ENCODE measurements at places on chromosomes 5 and 9.

GRCh38 chr9:2992427-2992826 lies 148.5 kb upstream of the PUM3 start:
- DNase-seq: no peak

DNA sequence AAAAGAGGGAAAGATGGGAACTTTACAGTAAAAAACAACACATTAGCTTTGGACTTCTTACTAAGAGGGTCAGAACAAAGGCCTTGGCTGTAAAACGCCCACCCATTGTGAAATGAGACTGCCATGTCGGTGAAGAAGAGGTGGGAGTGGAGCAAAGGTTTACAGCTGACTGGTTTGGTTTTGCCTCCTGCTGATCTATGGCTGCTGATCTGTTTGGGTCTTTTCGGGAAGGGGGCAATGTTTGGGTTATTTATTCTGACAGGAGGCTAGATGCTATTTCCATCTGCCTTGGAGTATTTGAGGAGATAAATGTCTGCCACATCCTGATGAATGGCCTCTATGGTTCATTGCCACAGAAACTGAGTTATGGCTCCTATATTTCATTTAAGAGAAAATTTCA lies 408.7 kb downstream of the TLE4 start:
- no peak for DNase-seq

- no peak for DNase-seq
These were observed 127.5 kb downstream of the SUSD1 start for GRCh38 chr9:112047538-112048066.

- no peak for DNase-seq
These were observed 23.6 kb downstream of the SCAI start for GRCh38 chr9:125119643-125120286.

DNA sequence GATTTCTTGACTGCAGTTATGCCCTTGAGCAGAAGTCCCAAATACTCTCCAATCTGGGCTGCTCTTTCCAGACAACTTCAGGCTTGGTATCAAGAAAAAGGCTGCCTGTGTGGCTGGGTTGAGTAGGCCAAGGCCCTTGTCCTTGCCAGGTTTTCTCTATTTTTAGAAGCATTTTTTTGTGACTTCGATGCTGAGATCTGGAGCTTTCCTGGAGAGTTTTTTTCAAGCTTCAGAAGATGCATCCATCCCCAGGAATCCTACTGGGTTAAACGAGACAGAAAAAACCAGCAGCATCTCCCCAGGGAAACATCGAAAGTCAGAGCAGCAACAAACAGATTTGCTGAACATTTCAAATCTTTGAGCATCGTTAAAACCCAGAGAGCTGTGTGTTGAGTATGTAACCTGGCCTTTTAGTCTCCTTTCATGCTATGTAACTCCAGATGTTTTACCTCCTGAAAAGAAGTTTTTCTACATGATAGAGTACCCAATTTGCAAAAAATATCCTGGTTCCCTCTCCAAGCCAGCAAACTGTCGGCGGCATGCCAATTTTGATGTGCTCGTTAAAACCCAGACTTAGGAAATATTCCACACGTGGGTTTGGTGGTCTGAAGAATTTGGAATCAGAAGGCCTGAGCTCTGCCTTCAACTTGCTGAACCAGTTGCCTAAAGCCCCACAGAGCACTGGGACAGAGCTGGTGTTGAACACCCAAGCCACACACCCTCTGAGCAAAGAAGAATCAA lies 98.1 kb upstream of the ALDH1B1 start:
- DNase-seq: no peak

- no peak for DNase-seq
These were observed 8.8 kb downstream of the LHFPL2 start for GRCh38 chr5:78639791-78640190.

GRCh38 chr9:136156209-136157120 lies 37.8 kb upstream of the TMEM250 start:
- DNase-seq: no peak

GRCh38 chr5:6343951-6344592 lies 34.3 kb downstream of the MED10 start:
- no peak for DNase-seq

DNA sequence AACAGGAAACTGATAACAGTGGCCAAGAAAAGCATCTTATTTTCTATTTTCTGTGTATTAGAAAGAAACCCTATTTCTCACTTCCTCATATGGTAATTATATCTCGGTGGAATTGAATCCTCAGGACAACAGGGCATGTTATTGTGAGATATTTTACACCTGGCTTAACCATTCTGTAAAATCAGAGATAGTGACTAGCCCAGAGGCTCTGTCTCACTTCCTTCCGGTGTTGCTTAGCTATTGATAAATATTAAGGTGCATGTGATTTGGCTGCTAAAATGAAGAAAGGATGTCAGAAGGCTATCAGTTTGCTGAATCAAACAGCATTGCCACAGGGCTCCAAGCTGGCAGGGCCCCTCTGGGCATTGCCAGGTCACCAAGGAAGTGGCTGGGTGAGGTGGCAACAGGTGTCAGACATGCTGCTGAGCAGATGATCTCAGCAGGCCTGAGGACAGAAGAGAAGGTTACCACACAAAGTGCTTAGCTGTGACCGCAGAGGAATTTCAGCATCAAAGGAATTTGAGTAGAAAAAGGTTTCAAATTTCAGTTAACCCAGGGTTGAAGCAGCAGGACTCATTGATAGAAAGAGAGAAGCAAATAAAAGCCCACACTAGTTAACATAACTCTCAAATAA lies 330.7 kb downstream of the PDE4D start:
- no peak for DNase-seq

GRCh38 chr9:125043148-125043547 lies 100.2 kb downstream of the SCAI start:
- no peak for DNase-seq

- DNase-seq: no peak
These were observed 133.3 kb downstream of the PCSK5 start for GRCh38 chr9:76023715-76024195.

- no peak for DNase-seq
These were observed 3.9 kb downstream of the FLT4 start for GRCh38 chr5:180645274-180646204.

DNA sequence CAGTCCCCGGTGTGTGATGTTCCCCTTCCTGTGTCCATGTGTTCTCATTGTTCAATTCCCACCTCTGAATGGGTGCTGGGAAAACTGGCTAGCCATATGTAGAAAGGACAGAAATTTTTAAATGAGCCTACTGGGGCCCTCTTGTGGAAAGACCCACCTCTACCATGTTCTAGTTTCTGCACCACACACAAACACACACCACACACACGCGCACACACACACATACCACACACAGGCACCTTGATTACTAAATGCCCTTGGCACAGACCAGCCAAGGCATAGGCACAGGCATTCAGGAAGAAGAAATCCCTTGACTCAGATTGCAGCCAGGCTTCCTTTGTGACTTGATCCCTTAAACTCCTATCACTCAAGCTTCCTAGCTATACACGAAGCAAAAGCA lies 60.5 kb downstream of the SIL1 start:
- no peak for DNase-seq

DNA sequence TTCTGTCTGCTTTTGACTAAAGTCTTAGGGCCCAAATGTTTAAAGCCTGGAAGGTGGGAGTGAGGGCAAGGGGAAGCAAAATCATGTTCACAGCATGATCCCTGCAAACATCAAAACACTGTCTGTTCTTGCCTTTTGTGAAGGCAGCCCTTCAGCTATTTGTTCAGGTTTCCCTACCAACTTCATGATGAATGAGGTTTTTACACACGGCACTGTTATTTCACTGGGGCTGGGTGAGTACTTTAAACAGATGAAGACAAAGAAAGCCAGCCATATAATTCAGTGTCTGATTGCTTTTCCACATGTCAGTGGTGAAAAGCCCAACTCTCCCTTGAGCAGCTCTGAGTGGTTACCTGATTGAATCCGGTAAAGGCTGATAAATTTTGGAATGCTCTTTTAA lies 224.7 kb upstream of the GRAMD2B start:
- DNase-seq: no peak

DNA sequence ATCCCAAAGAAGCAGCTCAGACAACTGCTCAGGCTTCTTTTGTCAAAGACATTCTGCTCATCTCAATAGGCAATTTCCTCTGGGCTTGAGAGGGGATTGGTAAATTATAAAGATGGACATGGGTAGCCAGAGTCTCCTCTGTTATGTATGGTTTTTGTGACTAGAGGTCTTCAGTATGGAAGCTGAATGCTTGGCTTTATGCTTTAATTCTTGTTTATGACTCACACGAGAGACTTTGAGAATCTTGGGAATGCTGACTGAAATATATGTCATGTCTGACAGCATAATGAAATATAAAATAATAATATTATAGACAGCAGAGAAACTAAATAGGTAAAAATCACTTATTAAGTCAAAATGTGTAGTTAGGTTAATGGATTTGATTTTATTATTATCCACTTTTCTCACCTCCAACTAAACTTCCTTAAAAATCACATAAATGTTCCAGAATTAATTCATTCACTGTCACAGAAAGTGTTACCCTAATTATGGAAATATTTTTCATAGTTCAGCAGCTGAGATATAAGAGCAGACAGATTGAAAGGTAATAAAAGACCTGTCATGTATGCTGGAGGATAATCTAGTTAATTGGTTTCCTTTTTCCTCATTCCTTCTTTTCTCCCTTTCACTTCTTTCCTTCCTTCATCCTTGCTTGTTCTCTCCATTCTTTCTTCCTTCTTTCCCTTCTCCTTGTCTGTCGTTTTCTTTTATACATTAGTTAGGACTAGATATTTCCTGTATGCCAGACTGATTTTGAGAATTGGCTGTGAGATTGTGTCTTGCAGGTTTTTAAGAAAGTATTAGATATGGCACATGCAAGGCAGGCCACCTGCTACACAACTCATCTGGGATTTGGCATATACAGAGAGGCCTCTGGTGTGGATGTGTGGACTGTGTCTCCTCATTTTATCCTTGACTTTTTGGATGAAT lies 1866.1 kb upstream of the NUDT12 start:
- DNase-seq: no peak

GRCh38 chr5:172971482-172971881 lies 12.1 kb upstream of the ATP6V0E1 start:
- DNase-seq: no peak

- no peak for DNase-seq
These were observed 896 bp downstream of the EBF1 start for GRCh38 chr5:159098603-159099436.

- DNase-seq: no peak
These were observed 23.9 kb downstream of the LPCAT1 start for GRCh38 chr5:1499851-1500250.

DNA sequence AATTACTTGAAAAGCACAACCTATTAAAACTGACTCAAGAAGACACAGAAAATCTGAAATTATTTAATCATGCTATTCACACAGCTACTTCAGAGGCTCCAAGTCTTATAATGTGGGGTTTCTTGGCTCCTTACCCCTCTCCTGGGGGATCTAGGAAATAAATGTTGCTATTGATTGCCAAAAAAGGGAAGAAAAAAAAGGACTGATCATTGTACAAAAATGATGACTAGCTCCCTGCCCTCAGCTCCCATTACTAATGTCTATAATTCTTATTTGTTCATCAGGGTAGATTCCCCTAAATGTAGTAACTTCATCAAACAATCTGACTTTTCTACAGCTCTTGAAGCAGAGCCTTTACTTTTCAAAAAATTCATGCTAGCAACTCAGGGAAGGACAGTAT lies 3.3 kb upstream of the SMC5 start:
- no peak for DNase-seq

GRCh38 chr5:138542180-138542955 lies 668 bp downstream of the ETF1 start:
- no peak for DNase-seq

GRCh38 chr9:114914139-114914538 lies 16.3 kb downstream of the TNFSF8 start:
- DNase-seq: no peak

DNA sequence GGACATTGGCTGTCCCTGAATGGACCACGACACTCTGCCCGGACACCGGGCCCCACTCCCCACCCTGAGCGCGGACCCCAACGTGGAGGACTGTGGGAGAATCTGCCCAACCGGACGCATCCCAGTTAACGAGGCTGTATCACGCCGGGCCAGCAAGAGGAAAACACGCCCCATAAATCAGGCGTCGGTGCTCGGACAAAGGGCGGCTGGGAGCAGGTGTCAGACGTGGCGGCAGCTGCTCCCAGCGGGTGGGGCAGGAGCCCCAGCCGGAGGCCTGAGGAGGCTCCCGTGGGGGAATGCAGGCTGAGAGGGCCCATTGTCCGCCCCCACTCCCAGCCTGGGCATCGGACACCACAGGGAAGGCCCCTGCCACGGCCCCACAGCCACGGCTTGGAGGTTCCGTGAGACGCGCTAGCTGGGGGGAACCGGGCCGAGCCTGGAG lies 19.2 kb downstream of the NOTCH1 start:
- DNase-seq: no peak
